ENCODE measurements at places on chromosomes 5 and 9.

- no peak for DNase-seq
These were observed 20.9 kb downstream of the FAM13B start for GRCh38 chr5:138011991-138012390.

- no peak for DNase-seq
These were observed 119.4 kb downstream of the MED27 start for GRCh38 chr9:131960311-131960710.

DNA sequence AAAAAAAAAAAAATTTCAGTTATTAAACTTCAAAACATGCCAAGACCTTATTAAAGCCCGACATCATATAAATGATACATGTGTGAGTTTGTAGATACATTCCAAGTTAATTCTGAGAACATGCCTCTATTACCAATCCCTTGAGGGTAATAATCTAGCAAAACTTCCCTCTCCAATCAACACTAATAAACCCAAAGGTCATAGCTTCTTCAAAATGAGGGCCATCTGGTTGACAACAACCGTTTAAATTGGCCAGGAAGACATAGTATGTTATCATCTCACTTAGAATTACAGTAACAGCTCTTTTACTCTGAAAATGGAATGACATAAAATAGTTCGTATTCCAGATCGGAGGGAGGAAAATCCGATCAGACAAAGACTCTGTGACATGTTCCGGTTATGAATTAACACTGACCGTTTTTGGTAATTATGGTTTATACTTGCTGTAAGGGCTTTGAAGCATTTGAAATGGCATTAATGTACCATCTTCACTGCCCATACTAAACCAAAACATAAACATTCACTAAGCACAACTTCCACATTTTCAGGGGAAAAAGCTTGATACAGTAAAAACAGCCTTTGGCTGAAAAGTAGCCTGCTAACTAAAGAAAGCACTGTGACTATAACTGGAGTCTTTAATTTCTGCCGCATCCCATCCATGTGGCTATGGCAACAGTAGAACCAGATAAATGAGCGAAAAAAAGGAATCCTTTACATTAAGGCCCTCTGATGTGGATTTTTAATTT is 50.3 kb downstream of the ANKH start:
- no peak for DNase-seq

DNA sequence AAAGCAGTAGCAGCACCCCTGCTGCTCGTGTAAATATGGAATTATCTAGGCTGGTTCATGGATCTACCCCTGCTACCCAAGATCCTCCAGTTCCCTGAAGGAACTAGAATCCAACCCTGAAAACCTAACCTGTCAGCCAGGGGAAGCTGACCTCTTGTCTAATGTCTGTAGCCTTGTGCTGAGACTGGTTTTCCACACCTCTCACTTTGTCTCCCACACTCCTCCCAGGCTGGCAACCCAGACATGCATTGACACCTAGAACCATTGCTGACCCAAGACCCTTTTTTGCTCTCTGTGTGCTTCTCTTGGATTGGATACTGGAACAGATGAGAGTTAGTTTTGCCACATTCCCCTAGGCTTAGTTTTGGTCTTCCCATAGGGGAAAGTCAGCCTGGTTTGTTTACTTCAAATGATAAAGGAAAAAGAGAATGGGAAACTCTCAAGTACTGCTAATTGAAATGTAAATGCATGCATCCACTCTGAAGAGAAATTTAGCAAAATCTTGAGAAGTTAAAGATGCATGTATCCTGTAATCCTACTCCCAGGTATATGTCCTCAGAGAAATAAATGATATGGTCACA is 36.6 kb upstream of the NR4A3 start:
- no peak for DNase-seq

Data from stimulated activated CD4-positive, alpha-beta T cell treated with anti-CD3 and anti-CD28 coated beads, Interleukin-1b, Interleukin-23, amount 100 ng/mL, for 1 hour (primary cell).